ENCODE measurements at places on chromosomes 13 and 19.
A peak's percentile ranks its signal among the peaks of the same experiment; 100 is the strongest.

DNA sequence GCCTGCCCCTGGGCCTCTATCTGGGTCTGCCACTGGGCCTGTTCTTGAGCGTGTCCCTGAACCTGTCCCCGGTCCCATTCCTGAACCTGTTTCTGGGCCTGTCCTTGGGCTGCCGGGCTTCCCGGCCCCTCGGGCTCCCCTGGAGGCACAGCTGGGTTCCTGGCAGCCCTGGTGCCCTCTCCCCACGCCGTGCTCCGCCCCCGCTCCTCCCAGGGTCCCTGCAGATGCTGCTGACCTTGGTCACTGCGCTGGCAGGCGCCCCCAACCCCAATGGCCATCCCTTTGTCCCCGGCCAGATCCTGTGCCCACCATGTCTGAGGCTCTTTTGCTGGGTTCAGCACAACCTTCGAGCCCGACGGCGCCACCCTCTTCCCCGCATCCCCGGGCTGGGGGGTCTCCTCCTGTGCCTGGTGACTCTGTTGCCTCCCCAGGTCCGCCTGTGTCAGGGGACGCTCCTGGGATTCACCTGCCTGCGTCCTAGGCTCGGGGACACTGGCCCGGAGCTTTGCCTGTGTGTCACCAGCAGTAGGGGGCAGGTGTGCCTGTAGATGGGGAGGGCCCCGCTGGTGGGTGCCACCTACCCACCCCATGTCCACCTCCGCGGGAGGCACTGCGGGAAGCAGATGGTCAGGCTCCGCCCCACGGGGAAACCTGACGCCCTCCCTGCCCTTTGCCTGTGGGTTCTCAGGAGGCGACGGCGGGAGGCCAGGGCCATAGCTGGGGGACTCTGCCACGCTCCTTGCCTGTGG is 41.0 kb upstream of the GRTP1 start:
- DNase-seq: no peak

DNA sequence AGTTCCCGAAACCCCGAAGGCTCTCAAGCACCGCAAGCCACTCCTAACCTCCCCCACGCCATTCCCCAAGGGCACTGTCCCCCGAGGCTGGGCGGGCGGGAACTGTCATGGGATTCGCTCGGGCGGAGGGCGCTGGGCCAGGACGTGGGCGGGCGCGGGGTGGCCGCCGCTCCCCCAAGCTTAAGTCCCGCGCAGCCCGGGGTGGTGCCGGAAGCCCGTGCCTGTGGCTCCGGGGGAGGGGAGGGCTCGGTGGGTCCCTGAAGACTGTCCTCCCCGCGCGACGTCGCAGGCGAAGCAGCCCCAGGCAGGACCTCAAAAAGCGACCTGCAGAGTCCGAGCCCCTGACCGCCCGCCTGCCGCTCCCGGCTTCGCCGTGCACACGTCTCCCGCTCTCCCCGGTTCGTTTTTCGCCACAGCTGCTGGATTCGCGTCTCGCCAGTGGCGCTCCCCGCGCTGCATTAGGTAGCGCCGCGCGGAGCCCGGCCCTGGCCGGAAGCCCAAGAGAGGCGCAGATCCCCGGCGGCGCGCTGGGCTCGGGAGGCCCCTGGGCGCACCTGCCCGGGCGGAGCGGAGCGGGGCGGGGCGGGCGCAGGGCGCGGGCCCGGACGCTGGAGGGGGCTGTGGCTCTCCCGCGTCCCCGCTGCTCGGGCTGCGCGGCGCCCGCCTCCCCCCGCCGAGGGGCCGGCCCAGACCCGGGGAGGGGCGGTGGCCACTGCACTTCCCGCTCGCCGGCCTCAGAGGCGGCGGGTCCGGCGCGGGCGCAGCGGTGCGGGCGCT is at the start of gene FARP1:
FARP1 (plus strand) TSS at position 715 of the 777 bp plus-strand sequence. CDS start 70,149 bp downstream, outside the sequence.
- peak; percentile 84 for DNase-seq

- no peak for DNase-seq
Observed at GRCh38 chr19:3194106-3195087, 8.7 kb downstream of the NCLN start.

DNA sequence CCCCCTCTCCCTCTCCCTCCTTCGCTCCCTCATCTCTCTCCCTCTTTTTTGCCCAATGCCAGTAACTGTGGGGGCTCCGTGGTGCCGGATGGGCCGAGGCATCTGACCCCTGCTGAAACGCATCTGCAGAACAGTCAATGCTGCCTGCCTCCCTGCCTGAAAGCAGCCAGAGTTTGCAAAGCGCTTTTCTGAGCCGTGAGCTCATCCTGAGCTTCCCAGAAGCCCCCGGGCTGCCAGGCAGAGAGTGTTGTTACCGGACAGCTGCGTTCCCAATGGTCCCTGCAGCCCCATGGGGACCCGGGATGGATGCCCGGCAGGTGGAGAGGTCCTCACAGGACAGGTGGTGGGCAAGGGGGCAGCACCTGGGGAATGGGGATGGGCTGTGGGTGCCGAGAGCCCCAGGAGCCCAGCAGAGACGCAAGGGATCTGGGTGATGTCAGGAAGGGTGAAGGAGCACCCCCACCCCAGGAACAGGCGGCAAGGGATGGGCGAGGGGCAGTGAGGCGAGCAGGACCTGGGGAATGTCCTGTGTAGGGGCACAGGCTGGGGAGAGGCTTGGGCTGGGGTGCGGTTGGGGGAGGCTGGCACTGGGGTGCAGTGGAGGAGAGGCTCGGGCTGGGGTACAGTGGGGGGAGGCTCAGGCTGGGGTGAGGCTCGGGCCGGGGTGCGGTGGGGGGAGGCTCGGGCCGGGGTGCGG is 33.0 kb downstream of the GPX4 start:
- no peak for DNase-seq

All from mesendoderm (in vitro differentiated cells).